ENCODE measurements at places on chromosomes 12 and 14.
A peak's percentile ranks its signal among the peaks of the same experiment; 100 is the strongest.

DNA sequence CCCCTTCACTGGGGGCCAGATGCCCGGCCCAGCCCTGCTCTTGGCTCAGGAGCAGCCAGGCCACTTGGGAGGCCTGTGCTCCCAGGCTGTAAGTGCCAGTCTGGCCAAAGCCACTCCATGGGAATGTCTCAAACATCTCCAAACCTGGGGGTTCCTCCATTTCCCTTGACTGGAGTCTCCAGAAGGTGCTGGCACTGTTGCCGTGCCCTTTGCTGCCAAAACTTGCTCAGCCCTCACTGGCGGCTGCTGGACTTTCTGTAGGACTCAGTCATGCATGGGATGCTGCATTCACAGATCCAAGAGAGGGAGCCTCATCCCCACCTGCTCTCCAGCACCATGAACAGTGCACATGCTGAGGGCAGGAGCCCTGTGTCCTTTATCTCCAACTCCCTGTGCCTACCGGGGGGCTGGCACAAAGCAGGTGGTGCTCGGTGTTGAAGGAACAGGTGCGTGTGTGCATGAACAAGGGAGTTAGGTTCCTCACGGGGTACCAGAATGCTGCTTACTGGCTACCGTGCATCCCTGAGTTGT is 9.6 kb upstream of the OTUB2 start:
- DNase-seq: no peak

- no peak for DNase-seq
Measured at GRCh38 chr12:57031138-57031725, 14.9 kb upstream of the TAC3 start.

GRCh38 chr12:115008929-115009328 is 325.0 kb upstream of the TBX3 start:
- DNase-seq: no peak

DNA sequence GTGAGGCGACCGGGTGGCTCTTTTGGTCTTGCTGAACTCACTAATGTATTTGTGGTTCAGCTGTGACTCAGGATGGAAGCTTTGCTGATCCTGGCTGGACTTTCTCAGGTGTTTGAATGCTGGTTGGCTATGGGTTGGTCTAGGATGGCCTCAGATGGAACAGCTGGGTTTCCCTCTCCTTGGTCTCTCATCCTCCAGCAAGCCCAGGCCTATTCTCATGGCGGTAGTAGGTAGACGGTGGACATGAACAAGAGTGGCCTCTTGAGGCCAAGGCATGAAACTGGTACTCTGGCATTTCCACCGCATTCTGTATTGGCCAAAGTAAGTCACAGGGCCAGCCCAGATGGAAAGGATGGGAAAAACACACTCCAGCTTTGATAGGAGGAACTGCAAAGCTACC is 11.8 kb upstream of the POLR3B start:
- peak; percentile 68 for DNase-seq

- no peak for DNase-seq
Measured at GRCh38 chr12:34386016-34386415, 363.7 kb downstream of the ALG10 start.

DNA sequence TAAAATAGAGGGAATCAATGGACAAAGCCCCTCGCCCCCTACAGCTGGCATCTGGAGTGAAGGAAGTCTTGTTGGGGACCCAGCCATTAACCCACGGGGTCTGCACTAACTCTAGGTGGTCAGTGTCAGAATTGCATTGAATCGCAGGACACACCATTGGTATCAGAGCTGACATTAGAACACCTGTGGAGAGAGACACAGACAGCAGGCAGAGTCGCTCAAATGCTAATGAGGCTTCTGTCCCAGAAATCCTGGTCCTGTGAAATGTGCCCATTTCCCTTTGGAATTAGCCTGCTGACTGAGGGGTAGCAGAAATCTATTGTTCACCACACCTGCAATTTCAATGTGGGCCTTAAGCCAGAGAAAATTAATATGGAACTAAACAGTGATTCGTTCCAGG is 33.0 kb downstream of the TMEM132D start:
- DNase-seq: no peak

DNA sequence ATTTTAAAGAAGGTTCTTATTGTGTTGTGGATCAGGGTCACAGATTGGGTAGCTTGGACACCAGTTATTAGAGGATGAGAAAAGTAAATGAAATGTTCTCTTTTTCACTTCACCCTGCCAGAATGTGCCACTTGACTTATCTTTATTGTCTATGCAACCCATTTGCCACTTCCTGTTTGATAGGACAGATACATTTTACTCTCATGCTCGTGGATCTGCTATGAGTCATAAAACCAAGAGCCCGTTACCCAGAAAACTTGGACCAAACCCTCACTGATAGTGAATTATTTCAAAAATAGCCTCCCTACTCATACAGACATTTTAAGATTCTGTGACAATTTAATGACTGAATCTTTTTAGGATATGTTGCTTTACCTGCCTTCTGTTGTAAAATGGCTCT is 1.8 kb downstream of the ISCA2 start:
- DNase-seq: no peak

DNA sequence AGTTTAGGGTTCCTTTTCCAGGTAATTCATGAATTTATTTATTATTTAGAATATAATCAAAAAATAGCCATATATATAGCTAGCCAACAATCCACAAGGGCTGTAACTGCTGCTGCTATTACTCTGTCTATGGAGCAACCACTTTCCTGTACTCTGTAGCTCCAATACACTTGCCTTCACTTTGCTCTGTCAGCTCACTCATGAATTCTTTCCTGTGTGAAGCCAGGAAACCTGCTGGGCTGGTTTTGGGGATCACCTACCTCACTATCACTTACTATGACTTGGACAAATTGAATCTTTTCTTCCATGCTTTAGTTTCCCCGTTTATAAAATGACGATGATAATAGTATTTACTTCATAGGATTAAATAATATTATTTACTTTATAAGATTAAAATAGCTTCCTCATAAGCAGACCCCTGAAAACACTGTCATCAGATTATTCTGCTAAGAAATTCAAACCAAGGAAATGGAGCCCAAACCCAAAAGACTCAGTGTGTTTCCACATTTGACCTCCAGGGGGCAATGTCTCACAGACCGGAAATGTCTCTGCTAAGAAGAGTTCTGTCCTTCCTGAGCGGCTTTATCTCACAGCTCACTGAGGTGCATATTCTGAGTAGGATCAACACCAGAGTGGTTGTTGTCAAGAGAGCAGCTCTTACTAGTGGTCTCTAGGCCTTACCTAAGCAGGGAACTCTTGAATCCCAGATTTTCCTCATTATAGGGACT is 457.1 kb downstream of the DAD1 start:
- DNase-seq: no peak

DNA sequence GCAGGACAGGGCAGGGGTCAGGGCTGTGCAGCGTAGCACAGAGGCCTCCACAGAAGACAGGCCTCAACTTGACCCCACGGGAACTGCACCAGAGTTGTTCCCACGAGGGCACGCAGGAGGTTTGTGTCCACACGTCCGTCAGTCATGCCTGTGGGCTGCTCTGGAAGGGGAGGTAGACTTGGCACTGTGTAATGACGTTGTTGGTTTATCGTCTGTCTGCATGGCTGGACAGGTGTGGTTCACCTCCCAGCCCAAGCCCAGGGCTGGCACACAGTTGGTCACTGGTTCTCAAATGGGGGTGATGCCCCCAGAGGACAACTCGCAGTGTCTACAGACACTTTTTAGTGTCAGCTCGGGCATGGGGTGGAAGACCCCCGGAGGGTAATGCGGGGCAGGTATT is 45.8 kb downstream of the CCNK start:
- DNase-seq: no peak

- no peak for DNase-seq
Measured at GRCh38 chr12:120733574-120733973, 7.9 kb downstream of the ACADS start.

- DNase-seq: no peak
Measured at GRCh38 chr14:64926398-64926995, 12.2 kb downstream of the CHURC1 start.

GRCh38 chr12:67424784-67425183 is 155.6 kb downstream of the CAND1 start:
- no peak for DNase-seq

DNA sequence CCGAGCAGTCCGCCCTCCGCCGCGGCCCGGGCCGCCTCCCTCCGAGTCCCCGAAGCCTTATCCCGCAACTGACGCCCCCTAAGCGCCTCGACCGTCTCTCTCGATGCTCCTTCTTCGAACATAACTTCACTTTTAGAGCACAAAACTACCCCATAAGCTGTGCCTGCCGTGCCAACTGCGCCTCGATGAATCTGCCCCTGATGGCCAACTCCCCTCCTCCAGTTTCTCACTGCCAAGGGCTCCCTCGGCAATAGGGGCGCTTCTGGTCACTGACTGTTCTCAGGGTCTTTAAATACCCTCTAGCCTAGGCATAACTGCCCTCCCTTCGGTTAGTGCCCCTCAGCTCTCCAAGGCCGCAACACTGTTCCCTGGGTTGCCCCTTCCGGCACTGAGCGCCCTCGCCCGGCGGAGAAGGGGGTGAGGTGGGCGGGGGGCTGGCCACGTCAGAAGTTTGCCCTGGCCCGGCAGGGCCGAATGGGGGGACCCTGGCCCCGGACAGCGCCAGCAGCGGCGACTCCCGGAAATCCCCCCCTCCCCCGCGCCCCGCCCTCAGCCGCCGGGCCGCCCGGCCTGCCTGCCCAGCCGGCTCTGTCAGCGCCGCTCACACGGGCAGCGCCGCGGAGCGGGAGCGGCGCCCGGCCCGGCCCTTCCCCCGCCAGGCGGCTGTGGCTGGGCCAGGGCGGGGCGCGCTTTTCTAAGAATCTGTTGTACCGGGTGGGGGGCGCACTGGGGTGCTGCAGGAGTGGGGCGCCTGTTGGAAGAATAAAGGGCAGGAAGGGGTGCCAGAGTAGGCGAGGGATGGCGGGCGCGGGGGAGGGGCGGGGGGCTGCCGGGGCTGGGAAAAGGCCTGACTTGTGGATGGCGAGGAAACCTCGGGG is 10.6 kb downstream of the RARG start:
- DNase-seq: peak; percentile 57

DNA sequence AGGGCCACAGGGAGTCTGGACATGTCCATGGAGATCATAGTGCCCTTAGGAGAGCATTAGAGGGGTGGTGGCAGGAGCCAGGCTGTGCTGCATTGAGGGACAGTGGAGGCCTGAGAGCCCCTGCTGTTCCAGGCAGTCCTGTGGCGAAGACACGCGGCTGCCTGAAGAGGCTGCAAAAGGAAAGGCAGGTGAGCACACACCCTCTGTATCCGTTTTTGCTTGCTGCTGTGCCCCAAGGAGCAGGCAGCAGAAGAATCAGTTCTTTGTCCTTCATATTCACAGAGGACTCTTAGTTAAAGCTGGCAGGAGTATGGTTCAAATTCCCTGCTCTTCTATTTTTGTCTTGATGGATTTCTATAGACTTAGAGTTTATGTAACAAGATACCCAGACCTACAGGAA is 4.5 kb downstream of the SLC35E3 start:
- DNase-seq: no peak

DNA sequence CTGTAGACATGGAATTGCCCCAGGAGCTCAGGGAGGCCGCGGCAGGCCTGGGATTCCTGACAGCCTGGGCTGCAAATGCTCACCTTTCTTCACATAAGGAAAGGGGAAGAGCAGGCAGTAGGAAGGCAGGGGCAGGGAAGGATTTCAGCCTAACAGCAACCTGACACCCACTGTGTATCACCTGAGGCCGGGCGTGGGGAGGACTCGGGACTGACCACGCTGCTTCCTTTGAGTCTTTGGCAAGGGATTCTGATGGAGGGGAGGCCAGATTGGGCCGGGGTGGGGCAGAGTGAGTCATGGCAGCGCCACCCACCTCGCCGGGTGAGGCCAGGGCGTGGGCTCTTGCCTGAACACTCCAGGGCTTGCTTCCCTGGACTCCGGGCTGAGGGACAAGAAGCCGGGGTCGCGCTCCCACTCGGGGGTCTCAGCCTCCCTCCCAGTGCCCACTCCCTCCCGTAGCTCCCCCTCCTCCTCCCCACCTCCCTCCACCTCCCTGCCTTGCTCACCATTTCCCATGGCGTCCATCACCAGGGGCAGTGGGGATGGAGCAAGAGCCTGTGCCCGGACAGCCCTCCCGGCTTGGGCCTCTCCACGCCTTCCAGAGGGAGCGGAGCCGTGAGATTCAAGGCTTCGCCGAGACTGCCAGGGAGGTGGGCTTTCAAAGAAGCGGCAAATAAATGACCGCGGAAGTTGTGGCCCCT is 247.9 kb upstream of the RTL1 start:
- DNase-seq: no peak

DNA sequence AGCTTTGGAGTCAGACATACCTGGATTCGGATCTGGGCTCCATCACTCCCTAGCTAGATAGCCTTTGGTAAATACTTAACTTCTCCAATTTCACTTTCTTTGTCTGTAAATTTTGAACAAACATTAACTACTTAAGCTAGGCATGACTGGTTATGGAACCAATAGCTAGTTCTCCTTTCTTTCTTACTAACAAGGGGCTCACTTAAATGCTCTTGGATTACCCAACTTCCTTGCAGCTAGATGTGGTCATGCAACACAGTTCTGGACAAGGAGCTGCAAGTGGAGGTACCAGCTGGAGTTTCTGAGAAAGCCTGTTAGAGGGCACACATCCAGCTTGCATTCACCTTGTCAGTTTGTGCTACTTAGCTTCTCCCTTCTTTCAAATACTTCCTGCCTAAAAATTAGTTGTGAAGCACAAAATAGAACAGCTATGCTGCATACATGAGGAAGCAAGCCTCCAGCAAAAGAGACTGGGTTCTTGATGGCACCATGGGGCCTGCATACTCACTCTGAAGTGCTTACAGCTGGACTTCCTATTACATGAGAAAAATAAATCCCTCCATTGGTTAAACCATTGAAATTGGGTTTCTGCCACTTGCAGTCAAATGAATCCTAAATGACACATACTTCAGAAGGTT is 210.1 kb upstream of the EEA1 start:
- no peak for DNase-seq

DNA sequence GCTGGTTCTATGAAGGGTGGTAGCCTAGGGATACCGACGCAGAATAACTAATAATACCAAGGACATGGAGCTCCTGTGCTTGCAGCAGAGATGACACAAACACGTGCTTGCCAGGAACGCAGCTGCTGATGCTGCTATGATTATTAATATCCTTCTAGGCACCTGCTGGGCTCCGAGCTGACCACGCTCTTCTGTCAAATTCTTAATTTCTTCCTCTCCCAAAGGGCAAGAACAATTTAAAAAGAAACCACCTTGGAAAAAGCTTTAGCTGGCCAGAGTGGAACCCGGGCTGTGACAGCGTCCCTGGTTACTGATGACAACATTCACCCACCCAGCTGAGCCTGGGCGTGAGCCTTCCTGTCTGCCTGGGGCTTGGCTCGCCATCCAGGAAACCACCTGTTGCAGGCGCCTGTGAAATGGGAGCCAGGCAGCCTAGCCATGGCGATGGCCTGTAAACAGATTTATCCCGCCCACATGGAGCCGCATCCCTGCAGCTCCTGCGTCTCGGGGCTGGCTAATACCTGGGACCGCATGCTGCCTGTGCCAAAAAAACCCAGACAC is 28.8 kb downstream of the CLMN start:
- DNase-seq: no peak

All from astrocyte of the spinal cord (primary cell).